ENCODE measurements at places on chromosomes 11 and 22.

- DNase-seq = no peak
Measured at GRCh38 chr22:30266445-30267381, at the start of gene OSM. OSM (minus strand) TSS chr22:30266851; CDS start chr22:30266799, 52 bp downstream.

GRCh38 chr11:46392421-46393230 is 1.1 kb upstream of the CHRM4 start:
- peak; percentile 36 for DNase-seq

GRCh38 chr11:131464461-131464860 is 94.0 kb downstream of the NTM start:
- no peak for DNase-seq

- no peak for DNase-seq
Measured at GRCh38 chr22:17496841-17497240, 66.5 kb upstream of the SLC25A18 start.

DNA sequence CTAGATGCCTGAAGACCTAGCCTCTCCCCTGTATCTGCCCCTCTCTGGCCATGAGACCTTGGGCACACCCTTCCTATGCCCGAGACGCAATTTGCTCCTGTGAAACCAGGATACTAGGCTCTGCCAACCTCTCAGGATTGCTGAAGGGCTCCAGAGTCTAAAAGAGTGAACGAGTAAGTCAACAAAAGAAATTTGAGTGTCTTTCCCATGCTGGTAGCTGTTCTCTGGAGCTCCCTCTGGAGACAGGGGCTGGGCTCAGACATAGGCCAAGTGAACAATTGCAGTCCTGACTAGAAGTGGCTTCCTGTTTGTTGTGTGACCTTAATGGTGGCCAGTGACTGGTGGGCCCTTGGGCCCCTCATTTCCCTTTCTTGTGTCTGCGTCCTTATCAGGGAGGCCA is 189.0 kb upstream of the NARS2 start:
- no peak for DNase-seq
